Gastroesophageal sphincter (tissue), 4 donors: ENCODE measurements at places on chromosomes 2 and 18. TPM values are rescaled to one million over a fixed set of nuclear protein-coding genes. Genes with fewer than 3 reads are reported as not detected.

The NEU4 gene
- not detected for total RNA-seq

The PIEZO2 gene
- 1.7 TPM for total RNA-seq

GRCh38 chr2:9463698-9464034 lies 10.7 kb upstream of the IAH1 start:
- ATAC-seq: no peak

The CRYGD gene
- not detected for total RNA-seq

GRCh38 chr2:29951576-29951975 lies 30.2 kb upstream of the ALK start:
- ATAC-seq: no peak

DNA sequence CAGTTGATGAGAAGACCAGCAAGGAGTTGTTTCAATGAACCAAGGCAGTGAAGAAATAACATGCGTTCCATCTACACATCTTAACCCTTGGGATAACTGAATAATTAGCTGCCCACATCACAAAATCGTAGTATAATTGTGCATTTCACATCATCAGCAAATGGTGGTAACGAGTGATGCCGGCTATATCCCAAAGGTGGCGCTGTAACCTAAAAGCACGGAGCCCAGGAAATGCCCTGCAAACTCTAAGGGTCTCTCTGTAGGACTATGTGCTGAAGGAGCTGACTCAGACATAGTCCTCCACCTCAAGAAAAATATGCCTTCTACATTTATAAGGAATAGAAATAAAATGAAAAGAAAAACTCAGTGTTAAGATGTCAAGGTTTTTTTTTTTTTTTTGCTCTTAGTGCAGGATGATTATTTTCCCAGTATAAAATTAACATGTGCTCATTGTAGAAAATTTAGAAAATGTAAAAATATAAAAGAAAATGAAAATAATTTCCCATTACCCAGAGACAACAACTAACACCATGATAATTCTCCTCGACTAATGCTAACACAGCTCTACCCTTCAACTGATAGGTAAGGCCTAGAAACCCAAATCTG lies 23.1 kb upstream of the DSG3 start:
- no peak for ATAC-seq

The WIPF1 gene
- total RNA-seq: 50.4 TPM

The LRP2 gene
- total RNA-seq: not detected

The SERPINB12 gene
- not detected for total RNA-seq

DNA sequence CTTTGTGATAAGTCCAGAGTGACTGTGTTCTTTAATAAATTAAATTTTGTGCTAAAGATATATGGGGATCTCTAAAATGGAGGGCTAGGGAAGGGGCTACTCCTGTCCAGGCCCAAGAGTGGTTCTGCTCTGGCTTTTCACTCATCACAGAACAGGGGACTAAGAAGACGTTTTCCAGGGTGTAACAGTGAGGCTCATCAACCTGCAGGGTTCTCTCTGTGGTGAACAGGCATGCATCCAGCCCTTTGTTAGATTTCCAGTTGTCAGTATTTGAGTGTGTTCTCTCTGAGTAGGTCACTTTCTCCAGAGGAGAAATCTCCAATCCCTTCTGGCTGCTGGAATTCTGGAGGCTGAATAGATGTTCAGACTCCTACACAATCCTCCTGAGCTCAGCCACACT lies 408.9 kb downstream of the PLCL1 start:
- no peak for ATAC-seq

GRCh38 chr18:11119550-11119949 lies 29.8 kb downstream of the PIEZO2 start:
- no peak for ATAC-seq
